ENCODE measurements at places on chromosomes 4 and X.

GRCh38 chr4:72446353-72447055, 122.5 kb downstream of the ADAMTS3 start:
- peak; percentile 17 for DNase-seq

DNA sequence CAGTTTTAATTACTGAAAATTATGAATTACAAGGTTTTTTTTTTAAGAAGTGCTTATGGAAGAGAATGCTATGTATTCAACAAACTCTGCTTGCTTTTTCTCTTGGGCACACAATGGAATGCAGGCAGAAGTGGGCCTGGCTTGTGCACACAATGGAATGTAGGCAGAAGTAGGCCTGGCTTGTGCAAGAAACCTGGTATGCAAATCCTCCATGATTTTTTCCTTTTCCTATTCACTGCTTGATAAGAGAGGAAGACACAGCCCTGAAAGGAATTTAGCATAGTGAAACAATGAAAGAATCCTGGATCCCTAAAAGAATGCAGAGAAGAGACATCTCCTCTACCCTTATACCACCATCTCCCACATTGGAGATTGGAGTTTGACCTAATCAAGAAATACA, 138.4 kb downstream of the COL25A1 start:
- DNase-seq = peak; percentile 6

GRCh38 chr4:73257234-73257633, 1.4 kb downstream of the ANKRD17 start:
- peak; percentile 75 for DNase-seq

DNA sequence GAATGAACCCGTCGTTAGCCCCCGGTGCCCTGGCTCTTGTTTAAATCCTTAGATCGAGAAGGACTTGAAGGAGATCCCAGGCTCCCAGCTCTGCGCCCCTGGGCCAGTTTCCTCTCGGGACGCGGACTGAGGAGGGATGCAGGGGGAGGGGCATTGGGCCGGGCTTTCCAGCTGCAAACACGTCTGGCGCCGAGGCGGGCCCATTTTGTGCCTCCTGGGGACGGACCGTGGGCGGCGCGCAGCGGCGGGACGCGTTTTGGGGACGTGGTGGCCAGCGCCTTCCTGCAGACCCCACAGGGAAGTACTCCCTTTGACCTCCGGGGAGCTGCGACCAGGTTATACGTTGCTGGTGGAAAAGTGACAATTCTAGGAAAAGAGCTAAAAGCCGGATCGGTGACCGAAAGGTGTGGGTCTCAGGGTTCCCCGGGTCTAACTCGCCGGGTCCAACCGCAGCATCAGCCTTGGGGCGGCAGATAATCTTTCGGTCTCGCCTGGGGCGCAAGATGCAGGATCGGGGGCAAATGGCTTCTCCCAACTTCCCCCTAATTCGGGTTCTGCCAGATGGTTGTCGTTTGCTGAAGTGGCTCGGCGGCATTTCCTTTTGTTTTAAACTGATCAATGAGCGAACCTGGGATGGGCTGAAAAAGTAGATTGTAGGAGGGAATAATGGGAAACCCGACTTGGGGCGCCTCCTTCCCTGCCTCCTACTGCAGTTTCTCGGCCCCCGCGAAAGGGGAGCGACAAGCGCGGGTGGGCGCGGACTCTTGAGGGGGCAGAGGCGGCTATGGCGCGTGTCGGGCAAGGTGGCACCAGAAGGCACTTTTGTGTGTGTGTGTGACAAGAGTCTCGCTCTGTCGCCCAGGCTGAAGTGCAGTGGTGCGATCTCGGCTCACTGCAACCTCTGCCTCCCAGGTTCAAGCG, 2.9 kb downstream of the PDGFRA start:
- peak; percentile 91 for DNase-seq

GRCh38 chrX:21725496-21725895, 32.4 kb downstream of the SMPX start:
- peak; percentile 26 for DNase-seq

GRCh38 chrX:123834116-123834515, 25.7 kb upstream of the XIAP start:
- no peak for DNase-seq

- peak; percentile 83 for DNase-seq
These were observed 37.8 kb upstream of the SLC9A7 start for GRCh38 chrX:46796574-46797191.

GRCh38 chr4:59689149-59689548, 1511.0 kb upstream of the ADGRL3 start:
- no peak for DNase-seq

- DNase-seq = no peak
These were observed 94.6 kb downstream of the FAM9B start for GRCh38 chrX:8939322-8939721.

DNA sequence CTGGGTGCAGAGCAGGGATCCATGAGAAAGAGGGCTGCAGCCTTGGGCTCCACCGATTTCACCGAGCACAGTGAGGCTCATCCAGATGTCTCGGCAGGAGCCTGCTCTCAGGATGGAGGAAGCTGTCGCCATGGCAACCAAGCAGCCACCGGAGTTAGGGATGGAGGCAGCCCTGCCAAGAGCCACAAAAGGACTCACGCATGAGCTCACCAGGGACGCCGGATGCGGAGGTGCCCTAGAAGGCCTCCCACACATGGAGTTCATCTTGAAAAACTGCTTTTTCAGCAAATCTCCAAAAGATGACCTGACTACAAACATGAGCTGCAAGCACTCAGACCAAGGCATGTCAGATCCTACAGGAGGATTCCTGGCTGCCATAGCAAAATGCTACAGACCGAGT, 90.7 kb downstream of the WFS1 start:
- peak; percentile 4 for DNase-seq

GRCh38 chrX:2691543-2692220, 587 bp downstream of the CD99 start:
- DNase-seq = no peak

GRCh38 chrX:3603026-3603661, 110.3 kb downstream of the PRKX start:
- DNase-seq = no peak

DNA sequence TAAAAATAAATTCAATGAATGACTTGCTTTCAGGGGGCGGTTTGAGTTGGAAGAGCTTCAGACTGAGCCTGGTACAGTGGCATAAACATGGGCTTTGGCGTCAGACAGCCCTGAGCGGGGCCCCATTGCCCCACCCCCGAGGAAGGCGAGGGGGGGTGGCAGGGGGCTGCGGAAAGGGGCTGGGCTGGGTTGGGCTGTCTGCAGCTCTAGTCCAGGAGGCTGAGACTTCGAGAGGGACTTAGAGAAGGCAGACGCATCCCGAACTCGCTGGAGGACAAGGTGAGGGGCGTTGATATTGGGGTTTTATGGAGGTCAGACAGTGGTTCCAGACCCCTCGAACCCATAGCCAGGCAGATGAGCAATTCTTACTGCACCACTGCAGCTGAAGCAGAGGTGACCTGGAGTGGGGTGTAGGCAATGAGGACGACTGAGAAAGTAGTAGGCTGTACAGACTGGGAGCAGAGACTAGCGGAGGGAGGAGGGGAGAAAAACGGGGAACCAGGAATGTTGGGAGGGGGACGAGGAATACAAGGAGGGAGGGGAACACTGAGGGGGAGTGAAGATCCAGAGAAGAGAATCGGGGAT, at the start of gene MAGED2:
Gene MAGED2, plus strand, starts transcription at position 222 of the 585 bp plus-strand sequence. CDS start 1,587 bp downstream, outside the sequence.
- DNase-seq = peak; percentile 55

DNA sequence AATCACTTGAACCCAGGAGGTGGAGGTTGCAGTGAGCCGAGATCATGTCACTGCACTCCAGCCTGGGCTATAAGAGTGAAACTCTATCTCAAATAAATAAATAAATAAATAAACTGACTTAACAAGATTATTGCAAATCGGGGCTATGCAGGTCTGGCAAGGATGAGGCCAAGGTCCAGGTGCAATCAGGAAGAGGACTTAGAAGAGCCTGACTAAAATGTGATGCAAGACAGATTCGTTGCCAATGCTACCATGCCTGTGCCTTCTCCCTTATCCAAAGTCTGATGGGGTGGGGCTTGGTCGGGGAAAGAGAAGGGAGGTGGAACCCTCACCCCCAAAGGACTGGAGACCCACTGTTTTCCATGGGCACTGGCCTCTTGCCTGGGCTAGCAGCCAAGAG, 14.7 kb downstream of the ZCCHC13 start:
- DNase-seq = no peak

- DNase-seq = peak; percentile 25
These were observed 457.2 kb downstream of the GALNTL6 start for GRCh38 chr4:172270397-172270796.

GRCh38 chr4:139312552-139313332, 10.5 kb upstream of the NDUFC1 start:
- DNase-seq = no peak

- no peak for DNase-seq
These were observed 12.6 kb downstream of the SSR4 start for GRCh38 chrX:153806999-153807575.

DNA sequence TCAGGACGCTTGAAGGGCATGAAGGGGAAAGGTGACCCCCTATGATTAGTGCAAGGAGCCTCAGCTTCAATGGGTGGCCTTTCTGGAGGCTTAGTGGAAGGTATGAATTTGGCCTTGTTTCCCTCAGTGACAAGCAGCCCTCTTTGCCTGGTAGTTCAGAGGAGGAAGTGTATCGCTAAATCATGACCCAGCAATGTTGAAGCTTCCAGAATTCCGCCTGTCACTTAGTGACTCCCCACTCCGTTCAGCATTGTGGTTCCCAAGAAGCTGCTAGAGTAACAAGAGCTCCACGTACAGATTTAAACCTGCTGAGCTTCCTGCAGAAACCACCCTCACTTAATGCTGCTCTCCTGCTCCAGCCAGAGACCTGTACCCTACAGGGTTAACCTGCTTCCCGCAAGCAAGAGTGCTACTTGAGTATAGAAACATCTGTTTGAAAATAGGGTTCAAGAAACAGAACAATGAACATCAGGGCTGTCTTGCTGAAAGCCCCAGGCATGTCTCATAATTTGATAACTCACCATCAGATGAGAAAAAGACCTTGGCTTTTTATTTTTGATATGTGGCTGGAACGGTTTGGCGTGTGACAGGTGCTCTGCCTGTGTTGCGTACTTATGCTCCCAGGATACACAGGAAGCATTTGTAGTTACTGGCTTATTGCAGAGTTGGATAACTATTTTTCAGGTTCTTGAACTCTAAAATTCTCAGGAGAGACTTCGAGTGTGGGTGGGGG, 105.2 kb downstream of the UCHL1 start:
- DNase-seq = no peak

GRCh38 chr4:40303751-40304150, 31.4 kb upstream of the CHRNA9 start:
- no peak for DNase-seq

GRCh38 chr4:94390804-94391410, 48.3 kb upstream of the HPGDS start:
- DNase-seq = no peak

DNA sequence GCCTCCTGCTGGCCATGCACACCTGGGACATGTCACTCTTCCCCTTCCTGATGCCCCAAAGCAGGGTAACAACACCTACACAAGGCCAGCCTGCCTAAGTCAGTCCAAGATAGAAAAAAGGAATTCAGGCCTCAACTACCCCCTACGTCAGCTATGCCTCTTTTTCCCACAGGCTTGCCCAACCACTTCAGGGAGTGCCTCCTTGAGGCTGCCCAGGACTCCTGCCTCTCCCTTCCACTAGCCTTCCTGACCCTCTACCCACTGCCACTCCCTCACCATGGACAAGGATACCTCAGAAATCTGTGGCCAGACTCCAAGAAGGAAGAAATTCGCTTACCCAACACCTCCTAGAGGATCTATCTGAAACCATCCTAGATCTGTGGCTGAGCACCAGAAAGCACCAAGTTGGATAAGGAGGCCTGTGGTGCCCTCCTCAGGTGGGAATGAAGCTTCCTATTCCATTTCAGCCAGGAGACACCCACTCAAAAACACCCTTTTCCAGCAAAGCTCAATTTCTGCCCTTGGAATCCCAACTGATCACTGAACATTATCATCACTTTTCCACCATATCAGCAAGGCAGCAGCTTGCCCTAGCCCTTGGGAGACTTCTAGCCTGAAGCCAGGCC, 1.8 kb downstream of the KDM5C start:
- DNase-seq = no peak

- DNase-seq = no peak
These were observed 121.3 kb downstream of the CBR4 start for GRCh38 chr4:168888715-168889215.

GRCh38 chr4:3243136-3243780, 5.7 kb upstream of the MSANTD1 start:
- no peak for DNase-seq

DNA sequence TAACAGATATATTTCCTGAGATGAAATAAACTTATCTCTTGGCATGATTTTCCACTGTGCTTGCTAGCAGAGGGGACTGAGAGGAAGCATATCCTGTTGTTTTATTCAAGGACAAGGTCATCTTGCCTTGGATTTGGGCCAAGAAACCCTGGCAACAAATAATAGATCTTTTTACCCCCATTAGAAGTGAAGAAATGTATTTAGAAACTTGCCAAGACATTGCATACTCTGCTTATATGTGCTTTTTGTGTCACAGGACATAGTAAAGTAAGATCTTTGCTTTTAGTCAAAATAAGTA, 170.2 kb downstream of the RAPGEF2 start:
- DNase-seq = peak; percentile 41

- DNase-seq = no peak
These were observed 50.4 kb downstream of the SPRY1 start for GRCh38 chr4:123446865-123447474.

- DNase-seq = no peak
These were observed 73.7 kb downstream of the ELOVL6 start for GRCh38 chr4:110124711-110125110.

- DNase-seq = no peak
These were observed 449.4 kb upstream of the HTR2C start for GRCh38 chrX:114134465-114134864.

- no peak for DNase-seq
These were observed 101.4 kb downstream of the AWAT2 start for GRCh38 chrX:69948276-69948797.

- DNase-seq = peak; percentile 87
These were observed 43.6 kb downstream of the TSC22D3 start for GRCh38 chrX:107731831-107732502.

- no peak for DNase-seq
These were observed 1.9 kb downstream of the MYL5 start for GRCh38 chr4:675980-676870.

DNA sequence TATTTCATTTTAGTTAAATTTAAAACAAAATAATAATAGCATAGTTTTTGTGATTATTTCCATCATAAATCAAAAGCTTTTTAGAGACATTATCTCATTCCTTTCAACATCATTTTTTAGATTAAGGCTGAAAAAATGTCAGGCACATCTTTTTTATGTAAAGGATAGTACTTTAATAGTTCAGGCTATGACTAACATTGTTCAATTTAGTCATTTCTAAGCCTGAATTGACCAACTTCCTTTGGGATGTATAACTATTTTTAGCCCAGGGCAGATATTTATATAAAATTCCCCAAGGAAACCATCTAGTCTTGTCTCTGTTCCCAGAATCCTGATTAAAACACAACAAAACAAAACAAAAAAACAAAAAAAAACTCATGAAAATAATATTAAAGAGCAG, 145.6 kb upstream of the PCDH18 start:
- peak; percentile 76 for DNase-seq

All from foreskin fibroblast (primary cell).